ENCODE measurements at places on chromosomes 16 and 17.

DNA sequence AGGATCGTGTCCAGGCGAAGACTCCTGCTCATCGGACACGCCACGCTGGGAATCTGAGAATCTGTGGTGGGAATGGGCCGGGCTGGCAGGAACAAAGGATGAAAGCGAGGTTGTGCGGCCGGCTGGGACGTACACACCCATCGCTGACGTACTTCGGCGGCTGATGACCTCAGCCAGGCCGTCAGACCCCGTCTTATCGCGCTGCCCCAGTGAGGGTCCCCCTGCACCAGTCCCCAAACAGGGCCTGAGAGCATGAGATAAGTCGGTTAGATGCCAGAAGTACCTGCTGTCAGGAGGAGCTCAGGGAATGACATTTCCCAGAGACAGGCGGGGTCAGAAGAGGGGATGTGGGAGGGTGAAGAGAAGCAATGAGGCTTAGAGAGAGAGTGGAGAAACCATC lies 16.0 kb upstream of the SP6 start:
- DNase-seq = no peak

- DNase-seq = no peak
Observed at GRCh38 chr16:88003316-88003715, 52.1 kb downstream of the BANP start.

DNA sequence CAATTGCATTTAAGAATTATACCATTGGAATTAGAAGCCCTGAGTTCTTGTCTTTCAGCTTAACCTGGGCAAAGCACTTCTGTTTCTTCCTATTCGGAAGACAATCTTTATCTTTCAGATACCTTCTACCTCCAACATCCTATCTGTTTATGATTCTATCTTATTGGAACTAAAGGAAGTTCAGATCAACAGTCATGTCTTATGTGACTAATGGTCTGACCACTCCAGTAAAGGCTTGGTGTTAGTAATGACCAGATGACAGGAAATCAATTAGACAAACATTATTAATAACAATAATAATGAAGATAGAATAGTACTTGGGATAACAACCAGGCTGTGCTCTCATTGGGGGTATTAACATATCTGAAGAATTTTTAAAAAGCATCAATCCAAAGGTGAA lies 11.3 kb downstream of the HS3ST3A1 start:
- no peak for DNase-seq

DNA sequence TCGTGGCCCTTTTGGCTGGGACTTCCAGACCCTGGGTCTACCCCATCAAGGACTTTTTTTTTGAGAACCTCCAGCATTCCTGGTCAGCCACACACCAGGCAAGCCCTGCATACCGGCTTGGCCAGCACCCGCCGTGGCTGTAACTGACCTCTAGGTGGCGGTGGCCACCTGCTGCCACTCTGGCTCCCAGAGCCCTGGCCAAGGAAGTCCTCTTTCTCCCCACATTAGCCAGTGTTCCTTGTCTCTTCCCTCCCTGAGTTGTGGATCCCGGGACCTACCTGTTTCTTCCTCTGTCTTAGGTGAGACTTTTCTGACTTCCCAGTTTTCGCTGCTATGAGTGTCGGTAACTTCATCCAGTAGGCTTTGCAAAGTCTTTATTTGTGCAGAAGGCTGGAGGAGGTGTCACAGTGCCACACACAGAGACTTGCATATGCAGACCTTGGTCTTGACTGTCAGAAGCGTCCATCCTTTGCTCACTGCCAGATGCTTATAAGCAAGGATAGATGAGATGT lies 348.3 kb downstream of the CPPED1 start:
- peak; percentile 28 for DNase-seq

DNA sequence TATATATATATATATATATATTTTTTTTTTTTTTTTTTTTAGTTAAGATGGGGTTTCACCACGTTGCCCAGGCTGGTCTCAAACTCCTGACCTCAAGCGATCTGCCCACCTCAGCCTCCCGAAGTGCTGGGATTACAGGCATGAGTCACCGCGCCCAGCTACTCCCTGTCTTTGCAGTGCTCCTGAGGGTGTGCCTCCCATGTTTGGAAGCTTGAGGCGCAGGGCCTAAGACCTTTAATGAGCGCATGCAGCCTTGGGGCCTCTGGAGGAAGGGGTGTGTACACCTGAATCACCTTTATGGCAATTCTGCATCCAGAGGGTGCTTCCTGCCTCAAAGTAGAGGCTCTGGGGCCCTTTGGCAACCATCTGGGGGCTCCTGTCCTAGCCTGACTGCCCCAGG lies 219.4 kb upstream of the CIBAR2 start:
- no peak for DNase-seq

GRCh38 chr17:1611715-1612114 lies 16.9 kb downstream of the SLC43A2 start:
- no peak for DNase-seq

DNA sequence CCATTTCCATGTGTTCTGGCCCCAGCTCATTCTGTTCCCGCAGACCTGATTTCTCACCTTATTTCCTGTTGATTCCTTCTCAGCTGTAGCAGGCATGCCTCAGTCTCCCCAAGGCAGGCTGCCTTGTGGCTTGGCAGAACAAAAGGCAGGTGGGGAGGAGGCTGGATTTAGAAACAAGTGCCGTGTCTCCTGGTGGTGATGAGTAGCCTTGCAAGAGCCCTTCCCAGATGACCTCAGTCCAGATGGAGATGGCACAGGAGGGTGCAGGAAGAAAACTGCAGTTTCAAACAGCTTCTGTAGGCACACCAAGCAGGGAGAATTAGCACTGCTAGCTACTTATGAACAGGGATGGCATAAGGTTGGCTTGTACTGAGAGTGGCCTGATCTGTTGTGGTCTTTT lies 64.6 kb downstream of the ARHGAP44 start:
- no peak for DNase-seq

DNA sequence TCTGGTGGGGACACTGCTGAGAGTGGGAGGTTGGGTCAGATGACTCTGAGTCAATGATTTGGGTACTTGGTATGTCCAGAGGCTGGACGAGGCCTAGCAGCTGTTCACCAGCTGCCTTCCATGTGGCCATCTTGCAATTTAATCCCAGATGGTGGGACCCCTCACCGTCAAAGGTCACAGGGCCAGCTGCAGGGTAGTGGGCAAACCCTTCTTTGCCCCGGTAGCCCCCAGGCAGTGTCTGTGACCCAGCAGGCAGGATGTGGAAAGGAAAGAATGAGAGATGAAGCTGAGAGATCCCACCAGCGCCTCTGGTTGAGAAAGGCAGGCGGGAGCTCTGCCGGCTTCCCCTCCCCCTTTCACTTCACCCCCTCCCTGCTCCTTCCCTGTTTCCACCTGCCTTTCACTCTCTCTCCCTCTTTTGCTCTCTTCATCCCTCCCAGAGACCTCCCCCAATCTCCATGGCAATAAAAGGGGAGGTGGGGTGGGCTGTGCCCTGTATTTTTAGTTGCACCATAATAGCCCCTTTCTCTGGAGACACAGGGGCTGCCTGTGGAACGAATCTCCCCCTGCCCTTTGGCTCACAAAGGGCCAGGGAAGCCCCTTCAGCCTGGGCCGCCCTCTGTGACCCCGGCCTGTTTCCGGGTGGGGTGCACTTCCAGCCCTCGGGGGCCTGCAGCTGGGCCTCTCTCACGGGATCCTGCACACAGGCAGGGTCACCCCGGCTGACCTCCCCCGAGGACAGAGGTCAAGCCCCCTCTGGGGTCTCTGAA lies 20.2 kb downstream of the CDK5RAP3 start:
- no peak for DNase-seq

DNA sequence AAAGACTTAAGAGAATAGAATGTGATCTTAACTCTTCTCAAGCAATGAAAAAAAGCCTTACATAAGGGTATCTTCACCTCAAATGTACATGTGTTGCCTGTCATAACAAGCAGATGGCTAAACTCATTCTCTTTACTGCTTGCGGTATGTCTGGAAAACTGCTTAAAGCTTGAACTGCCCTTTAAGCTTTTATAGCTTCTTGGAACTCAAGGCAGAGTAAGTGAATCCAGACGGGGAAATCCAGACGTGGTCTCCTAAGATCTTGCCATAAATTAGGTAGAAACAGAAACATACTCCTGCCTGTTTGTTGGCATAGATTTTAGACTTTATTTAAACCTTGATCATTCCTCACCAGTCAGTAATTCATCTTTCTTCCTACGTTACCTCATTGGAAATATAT lies 19.6 kb downstream of the CLUAP1 start:
- DNase-seq = peak; percentile 47

GRCh38 chr16:20353379-20353778 lies 864 bp upstream of the UMOD start:
- DNase-seq = no peak

GRCh38 chr16:30740364-30741251 lies 7.6 kb upstream of the PHKG2 start:
- DNase-seq = peak; percentile 79

DNA sequence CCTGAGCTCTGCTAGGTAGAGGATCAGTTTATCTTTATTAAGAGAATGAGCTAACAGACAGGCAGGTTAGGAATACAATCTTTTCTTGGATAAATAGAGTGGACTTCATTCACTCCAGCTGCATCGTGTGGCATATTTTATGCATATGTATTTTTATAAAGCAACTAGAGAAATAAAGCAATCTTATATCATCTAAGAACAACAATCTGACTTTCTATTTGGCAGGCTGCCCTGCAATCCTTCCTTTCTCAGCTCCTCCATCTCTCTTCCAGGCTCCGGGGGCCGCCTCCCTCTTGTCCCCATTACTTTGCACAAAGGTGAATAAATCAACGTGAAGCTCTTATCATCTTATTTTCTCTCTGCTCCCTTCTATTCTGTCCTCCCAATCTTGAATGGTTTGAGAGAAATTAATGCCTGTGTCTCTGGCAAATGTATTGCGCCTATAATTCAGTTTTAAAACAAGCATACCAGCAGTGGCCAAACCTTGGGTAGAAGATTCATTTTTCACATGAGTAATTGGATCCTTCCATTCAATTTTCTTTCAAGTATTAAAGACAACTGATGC lies 64.5 kb downstream of the HS3ST3A1 start:
- DNase-seq = no peak

GRCh38 chr17:29619251-29619650 lies 3.5 kb downstream of the CORO6 start:
- DNase-seq = no peak

GRCh38 chr16:50838165-50838564 lies 96.3 kb downstream of the CYLD start:
- no peak for DNase-seq

GRCh38 chr16:52552643-52553042 lies 5.7 kb upstream of the TOX3 start:
- DNase-seq = no peak

- DNase-seq = no peak
Observed at GRCh38 chr17:50596191-50597037, 35.9 kb downstream of the CACNA1G start.

DNA sequence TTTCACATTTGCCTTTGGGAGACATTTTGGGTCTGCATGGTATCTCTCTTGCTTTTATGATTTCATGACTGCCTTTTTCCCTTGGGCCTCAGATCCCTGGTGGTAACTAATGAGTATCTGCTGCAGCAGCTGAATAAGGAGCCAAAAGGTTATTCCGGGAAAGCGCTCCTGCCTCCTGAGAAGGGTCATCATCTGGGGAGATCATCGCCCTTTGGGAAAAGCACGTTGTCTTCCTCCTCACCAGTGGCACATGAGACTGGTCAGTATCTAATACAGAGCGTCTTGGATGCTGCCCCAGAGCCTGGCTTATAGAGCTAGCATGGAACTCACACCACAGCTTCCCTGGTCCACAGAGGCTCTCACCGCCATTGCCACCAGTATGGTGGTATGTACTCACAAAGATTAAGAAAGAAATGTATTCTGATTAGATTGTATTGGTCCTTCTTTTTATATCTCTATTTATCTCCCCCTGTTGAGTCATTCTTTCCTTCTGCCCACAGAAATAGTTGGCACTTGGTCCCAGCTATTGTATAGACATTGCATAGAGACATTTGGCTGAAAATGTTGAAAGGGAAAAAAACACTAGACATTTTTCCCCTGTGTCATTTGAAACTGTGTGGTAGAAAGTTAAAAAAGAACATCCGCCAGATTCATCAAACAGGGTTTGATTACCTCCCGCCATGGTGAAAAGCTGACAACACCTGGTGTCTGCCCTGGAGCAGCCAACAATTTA lies 8.4 kb downstream of the TPPP3 start:
- no peak for DNase-seq

GRCh38 chr16:71287911-71288310 lies 1.3 kb downstream of the CMTR2 start:
- no peak for DNase-seq

DNA sequence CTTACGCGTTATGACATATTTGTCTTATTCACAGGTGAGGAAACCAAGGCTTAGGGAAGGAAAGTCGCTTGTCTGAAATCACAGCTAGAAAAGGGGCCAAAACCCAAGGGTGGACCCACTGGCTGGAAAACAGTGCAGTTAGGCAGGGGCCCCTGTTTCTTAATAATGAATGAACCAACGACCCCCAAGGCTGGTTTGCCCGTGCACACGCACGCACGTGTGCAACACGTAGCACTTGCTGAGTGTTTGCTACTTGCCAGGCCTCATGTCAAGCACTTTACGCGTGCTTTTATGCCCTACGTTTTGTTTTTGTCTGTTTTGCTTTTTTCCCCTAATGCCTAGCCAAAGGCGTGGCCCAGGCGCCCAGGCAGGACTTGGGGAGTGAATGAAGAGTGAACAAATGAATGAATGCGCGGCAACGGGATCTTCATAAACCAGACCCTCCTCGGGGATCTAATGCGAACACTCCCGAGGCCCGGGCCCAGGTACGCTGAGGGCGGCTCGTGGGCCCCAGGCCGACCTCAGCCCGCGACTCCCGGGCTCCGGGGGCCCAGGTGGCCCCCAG lies 571 bp upstream of the USP10 start:
- DNase-seq = no peak

DNA sequence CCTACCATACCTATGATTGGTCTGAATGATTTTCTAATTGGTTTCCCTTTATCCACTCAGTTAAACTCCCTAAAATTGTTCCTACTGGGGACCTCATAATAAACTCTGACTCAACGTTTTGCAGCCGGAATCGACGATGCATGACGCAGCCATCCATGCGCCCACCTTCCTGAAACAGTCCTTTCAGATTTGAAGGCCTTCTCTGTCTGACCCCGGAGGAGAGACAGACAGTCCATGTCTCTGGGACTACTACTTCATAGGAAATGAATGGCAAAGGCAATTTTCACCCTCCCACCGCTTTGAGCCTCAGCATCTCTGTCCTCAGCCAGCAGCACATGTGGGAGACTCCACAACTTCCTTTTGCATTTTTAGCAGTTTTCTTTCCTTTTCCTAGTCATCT lies 13.5 kb downstream of the VAT1L start:
- no peak for DNase-seq

All from fibroblast of the conjunctiva (primary cell).